ENCODE measurements at places on chromosomes 4 and X. TPM values are rescaled to one million over a fixed set of nuclear protein-coding genes. Genes with fewer than 3 reads are reported as not detected.

Gene TADA2B
- total RNA-seq = 13.0 TPM

DNA sequence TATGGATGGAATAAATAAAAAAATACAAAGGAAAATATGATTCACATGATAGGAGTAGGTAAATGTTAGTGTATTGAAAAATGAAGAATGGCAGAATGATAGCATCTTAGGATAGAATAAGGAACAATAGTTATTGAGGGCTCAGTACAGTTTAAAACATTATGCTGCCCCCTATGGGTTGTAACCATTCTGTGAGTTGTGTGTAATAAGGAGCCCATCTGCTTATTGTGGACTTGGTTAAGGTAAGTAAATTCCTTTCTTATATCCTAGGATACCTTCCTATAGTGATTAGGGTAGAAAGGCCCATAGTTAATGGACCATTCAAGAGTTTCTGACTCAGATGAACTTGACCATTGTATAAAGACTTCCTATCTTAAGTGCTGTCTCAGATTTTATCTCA lies 195.8 kb downstream of the PDHA2 start:
- no peak for DNase-seq

Gene TCEAL7
- total RNA-seq = 6.5 TPM

- no peak for DNase-seq
Measured at GRCh38 chr4:87481377-87481776, 47.8 kb downstream of the SPARCL1 start.

- DNase-seq = peak; percentile 88
Measured at GRCh38 chrX:23503835-23504539, 163.3 kb upstream of the PRDX4 start.

GRCh38 chr4:110135523-110135922 lies 62.9 kb downstream of the ELOVL6 start:
- DNase-seq = peak; percentile 37

DNA sequence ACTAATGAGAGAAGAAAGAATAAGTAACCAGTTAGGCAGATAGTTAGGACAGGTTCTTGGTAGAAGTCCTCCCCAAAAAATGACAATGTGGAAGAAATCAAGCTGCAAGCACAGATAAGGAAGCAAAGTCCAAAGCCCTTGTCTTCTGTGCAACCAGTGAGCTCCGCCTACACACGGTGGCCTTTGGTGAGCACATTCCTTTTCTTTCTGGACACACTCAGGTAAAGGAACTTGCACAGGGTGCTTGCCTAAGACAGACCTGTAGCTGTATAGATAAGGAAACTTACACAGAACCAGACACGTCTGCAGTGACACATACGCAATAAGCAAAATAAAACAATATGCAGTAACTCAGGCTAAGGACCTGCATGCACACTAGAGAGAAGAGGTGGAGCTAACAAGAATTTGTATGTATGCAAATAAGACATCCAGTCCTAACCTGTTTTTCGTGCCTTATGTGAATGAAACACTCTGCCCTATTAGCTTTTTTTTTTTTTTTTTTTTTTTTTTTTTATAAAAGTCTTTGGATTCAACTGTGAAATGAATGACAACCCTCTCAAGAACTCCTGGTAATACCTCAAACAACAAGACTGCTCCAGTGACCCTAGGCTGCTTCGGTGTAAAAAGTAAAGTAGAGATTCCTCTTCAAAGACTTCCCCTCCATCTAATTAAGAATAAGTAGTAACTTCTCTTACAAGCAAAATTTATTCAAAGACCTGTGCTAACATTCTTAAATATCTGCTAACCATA lies 48.8 kb downstream of the UGT2B10 start:
- no peak for DNase-seq

DNA sequence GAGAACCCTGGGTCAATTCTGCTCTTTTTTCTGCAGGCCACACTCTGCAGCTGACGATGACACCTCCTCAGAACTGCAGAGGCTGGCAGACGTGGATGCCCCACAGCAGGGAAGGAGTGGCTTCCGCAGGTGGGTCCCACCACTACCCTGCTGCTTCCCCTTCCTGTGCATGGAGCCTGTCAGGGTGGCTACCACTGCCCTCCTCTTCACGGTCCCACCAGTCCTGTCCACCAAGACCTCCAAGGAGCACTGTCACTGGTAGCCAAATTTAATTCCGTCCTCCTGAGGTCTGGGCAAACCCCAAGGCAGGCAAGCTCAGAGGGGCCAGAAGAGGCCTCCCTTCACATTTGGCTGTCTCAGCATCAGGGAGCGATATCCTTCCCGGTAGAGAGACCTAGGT lies 4.2 kb downstream of the CNGA2 start:
- DNase-seq = no peak

All from osteoblast (primary cell).